ENCODE measurements at places on chromosomes 1 and 21.

GRCh38 chr1:118321840-118322239 lies 136.8 kb upstream of the SPAG17 start:
- DNase-seq: no peak

GRCh38 chr1:241208910-241209379 lies 148.1 kb downstream of the RGS7 start:
- DNase-seq: no peak

GRCh38 chr1:241972703-241973369 lies 15.3 kb downstream of the BECN2 start:
- peak; percentile 42 for DNase-seq

DNA sequence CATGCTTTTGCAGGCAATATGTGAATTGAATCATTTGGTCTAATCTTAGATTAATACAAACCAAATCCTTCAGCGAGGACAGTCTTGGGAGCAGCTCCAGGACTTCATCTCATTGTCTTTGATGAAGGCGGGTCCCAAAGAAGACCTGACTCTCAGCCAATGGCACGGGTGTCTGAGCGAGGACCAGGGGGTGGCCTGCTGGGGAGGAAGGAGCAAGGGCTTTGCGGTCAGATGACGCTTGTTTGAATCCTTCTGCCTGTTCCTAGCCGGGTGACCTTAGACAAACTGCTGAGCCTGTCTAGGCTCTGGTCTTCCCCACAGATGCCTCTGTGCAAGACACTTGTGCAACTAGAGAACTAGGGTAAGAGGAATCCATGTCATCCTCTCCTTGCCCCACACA lies 312.1 kb upstream of the VAMP3 start:
- DNase-seq: peak; percentile 54

DNA sequence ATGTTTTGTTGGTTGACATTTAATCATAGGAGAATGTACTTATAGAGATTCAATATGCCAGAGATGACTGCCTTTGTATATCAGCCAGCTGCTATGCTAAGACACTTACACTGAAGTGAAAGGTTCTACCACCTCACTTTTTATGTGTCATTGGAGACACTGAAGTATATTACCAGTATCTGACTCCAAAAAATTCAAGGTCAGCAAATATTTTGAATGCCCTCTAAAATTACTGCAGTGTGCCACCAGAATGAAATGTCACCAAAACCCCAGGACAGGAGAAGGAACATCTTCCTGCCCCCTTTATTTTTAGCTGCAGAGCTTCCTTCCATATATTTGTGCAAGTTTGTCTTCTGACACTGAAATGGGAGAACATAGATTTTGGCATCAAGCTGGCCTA lies 141.5 kb downstream of the LRRC40 start:
- DNase-seq: no peak

GRCh38 chr1:110707232-110707631 lies 32.5 kb upstream of the KCNA3 start:
- no peak for DNase-seq

- no peak for DNase-seq
These were observed 207.6 kb downstream of the S1PR1 start for GRCh38 chr1:101444381-101444780.

DNA sequence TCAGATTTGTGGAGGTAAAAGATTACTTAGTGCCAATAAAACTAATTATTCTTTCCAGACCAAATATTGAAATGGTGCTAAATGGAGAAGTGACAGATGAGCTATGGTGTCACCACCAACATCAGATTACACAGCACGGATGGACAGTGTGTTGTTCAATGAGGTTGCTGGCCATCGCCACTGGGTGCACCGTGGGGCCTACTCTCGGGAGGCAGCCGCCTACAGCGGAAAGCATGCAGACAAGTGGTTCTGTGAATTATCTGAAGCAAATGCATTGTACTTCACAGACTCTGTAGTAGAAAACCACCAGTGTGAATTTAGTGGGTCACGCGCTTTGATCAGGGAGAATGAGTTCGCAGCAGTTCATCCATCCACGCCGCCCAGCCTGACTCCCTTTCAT lies 42.3 kb downstream of the GNG4 start:
- DNase-seq: no peak

DNA sequence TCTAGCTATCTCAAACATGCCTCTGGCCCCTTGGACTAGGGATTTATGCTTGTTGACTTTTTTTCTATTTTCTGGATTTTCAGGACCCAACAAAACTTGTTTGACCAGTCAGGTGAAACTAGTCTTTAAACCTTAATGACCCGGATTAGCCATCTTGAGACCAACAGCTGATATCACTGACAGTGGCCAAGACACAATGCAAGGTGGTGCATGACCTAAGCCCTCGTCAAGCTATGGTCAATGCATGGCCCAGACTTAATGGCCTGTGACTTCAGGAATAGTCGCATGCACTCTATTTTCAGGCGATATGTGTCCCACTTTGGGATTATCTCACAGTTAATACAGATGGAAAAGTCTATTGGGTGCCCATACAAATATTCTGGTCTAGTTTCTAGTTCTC lies 190.4 kb downstream of the ZBTB18 start:
- no peak for DNase-seq

- DNase-seq: no peak
These were observed 3.8 kb upstream of the RWDD3 start for GRCh38 chr1:95230256-95230655.

DNA sequence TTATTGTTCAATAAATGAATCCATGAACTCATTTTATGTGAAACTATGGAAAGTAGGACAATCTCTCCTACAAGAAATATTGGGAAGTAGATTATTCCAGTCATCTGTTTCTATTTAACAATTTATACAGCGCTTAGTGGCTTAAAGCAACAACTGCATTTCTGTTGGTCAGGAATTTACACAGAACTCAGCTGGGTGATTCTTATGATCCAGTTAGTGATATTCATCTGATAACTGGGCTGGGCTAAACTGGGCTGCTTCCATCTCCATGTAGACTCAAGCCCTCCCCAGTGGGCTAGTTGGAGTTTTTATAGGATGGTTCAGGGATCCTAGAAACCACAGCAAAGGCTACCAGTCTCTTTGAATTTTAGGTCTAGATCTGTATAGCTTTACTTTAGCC lies 497.9 kb upstream of the NEGR1 start:
- DNase-seq: no peak

DNA sequence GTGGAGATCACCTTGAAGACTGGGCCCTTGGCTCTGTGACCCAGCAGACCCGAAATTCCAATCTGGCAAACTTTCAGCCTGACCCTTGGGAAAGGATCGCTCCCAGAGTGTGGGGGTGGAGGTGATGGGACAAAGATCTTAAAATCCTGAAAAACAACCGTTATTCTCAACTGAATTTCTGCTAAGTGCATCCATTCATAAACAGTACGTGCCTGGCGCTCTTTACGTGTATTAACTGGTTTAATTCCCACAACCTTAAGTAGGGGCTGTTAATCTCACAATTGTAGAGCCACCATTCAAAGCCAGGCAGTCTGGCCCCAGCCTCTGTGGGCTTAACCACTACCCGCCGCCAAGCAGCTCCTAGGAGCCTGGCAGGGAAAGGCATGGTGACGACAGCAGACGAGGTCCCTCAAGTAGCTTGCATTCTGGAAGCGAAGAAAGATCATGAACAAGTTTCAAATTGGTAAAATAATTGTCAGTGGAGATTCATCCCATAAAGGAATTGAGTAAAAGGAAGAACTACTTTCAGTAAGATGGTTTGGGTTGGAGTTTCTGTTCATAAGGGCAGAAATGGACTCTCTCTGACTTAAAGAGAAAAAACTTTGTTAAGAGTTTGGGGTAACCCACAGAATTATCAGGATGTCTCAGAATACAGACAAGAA lies 11.4 kb upstream of the RGS16 start:
- DNase-seq: peak; percentile 60

DNA sequence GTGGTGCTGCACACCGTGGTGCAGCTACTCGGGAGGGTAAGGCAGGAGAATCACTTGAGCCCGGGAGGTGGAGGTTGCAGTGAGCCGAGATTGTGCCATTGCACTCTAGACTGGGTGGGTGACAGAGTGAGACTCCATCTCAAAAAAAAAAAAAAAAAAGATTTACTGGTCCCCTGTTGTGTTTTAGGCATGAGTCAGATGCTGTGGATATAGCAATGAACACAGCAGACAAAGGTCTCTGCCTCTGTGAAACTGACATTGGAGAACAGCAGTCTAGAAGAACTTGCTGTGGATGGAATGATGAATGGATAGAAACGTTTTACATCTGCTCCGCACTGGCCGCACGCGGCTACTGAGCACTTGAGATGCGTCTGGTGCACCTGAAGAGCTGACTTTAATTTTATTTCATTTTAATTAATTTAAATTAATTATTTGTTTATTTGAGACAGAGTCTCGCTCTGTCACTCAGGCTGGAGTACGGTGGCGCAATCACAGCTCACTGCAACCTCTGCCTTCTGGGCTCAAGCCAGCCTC lies 24.5 kb upstream of the EPHA2 start:
- DNase-seq: peak; percentile 31

DNA sequence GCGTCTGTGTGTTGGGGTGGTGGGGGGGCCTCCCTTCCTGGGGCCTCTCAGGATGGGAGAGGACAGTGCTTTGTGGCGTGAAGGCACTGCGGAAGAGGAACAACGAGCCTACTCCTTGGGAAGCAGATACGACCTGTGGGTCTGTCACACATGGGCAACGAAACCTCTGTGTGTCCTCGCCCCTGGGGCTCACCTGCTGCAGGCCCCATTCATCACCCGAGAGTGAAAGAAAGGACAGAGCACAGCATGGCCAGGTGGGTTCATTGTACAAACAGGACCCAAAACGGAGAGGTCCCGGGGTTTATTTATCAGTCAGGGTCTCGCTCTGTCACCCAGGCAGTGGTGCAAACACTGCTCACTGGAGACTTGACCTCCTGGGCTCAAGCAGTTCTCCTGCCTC lies 40.1 kb upstream of the LIN9 start:
- no peak for DNase-seq

DNA sequence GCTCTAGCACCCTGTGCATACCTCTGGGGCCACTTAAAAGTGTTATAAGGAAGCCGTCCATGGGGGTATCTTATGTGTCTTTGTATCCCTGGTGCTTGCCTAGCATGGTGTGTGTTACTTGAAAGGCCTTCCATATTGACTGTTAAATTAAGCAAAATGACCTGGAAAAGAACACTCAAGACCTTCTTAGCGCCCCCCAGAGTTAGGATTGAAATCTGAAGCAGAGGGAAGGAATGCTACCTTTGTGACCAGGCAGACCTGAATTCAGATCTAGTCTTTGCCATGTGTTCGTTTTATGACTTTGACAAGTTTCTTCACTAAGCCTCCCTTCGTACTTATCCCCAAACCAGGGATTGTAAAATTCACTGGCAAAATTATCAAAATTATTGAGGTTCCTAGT lies 59.9 kb downstream of the SLC22A15 start:
- DNase-seq: no peak

DNA sequence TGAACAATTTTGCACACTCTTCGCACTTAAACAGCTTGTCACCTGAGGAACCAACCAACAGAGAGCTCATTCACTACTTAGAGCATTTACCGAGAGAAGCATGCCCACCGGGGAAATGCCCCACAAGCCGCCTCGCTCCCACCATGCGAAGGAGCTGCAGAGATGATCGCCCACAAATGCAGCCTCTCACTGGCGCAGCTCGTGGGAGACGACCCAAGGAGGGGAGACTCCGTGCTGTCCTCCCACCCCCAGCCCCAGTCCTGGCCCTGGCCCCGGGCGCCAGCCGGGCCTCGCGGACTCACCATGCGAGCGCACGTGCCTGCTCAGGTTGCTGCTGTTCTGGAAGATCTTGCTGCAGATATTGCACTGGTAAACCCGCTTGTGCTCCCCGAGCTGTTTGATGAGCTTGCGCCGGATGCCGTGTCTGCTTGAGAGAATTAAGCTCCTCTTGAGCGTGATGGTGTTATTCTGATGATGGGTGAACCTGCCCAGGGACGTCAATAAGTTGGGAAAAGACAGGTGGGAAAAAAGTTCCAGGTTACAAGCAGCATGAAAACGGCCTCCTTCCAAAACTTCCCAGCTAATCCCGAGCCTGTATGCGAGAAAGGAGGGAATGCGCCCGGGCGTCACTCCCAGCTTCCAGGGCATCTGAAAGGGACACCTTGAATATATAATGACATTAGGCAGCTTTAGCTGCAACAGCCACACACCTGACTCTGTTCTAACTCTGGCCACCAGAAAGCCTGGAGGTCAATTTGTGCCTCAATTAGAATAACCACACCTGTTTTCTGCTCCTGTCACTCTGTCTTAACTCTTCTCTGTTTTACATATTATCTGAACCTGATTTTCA lies 42.8 kb downstream of the PRDM15 start:
- DNase-seq: no peak

DNA sequence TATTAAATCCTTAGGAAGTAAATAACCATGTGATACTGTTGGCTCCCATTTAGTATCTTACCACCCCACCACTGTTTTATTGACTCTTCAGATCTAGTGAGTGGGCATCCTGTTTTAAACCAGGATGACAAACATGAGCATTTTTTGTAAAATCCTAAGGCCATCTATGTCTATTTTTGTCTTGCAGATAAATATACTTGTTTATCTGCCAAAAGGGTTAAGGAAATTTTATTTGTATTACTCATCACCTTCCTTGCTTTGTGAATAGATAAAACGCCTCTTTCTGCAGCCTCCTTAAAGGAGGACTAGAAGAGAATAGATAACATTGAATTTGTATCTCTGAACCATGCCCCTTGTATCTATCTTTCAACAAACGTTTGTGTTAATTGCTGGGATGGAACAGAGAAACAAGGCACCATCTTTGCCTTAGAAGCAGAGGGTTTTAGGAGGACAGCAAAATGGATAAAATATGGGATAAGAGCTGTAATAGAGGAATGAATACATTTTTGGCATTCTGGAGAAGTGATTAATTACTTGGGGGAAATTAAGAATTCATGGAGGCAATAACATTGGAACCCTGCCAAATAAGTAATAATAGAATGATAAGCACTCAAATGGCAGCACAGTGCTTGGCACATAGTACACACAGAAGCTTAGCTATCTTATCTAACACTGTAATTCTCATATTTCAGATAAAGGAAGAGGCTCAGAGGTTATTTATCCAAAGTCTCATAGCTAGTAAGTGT lies 14.7 kb downstream of the YTHDF2 start:
- peak; percentile 71 for DNase-seq

GRCh38 chr1:94395748-94396309 lies 22.4 kb upstream of the ABCD3 start:
- no peak for DNase-seq
